ENCODE measurements at places on chromosomes 5 and 9.

GRCh38 chr5:140576776-140577201, 12.2 kb downstream of the SLC35A4 start:
- DNase-seq, result no peak

- DNase-seq, result no peak
These were observed 25.1 kb downstream of the RNF145 start for GRCh38 chr5:159184236-159184635.

GRCh38 chr5:178787889-178788288, 57.4 kb upstream of the ZNF354A start:
- DNase-seq, result no peak

DNA sequence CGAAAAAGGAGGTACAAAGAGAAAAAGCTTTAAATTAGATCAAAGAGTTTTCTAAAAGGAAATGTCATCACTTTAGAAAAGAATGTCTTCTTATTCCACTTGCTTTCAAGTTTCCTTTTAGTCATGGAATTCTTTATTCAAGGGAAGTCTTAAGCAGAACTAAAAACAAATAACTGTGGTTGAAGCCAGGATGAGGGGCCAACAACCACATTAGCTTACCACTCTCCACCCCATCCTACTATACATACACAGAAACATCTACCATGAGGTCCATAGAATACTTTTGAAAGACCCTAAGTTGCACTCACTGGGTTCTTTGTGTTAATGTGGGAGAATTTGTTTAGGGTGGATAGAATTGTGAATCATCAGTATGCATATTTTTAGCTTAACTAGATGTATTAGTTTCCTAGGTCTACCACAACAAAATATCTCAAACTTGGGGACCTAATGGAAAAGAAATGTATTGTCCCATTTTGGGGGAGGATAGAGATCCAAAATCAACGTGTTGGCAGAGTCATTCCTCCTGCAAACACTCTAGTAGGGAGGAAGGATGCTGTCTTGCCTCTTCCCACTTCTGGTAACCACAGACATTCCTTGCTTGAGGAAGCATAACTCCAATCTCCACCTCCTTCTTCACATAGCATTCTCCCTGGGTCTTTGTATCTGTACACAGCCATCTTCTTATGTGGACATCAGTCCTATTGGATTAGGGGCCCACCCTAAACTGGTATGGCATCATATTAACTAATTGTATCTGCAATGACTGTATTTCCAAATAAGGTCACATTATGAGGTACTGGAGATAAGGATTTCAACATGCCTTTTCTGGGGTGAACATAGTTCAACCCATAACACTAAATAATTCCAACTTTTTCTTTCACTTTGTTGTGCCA, 239.4 kb downstream of the LURAP1L start:
- DNase-seq, result no peak

GRCh38 chr9:131289301-131290035, at the start of gene PLPP7:
Gene PLPP7 (plus strand): TSS chr9:131289723. CDS start chr9:131289998, 275 bp downstream.
- DNase-seq, result no peak

DNA sequence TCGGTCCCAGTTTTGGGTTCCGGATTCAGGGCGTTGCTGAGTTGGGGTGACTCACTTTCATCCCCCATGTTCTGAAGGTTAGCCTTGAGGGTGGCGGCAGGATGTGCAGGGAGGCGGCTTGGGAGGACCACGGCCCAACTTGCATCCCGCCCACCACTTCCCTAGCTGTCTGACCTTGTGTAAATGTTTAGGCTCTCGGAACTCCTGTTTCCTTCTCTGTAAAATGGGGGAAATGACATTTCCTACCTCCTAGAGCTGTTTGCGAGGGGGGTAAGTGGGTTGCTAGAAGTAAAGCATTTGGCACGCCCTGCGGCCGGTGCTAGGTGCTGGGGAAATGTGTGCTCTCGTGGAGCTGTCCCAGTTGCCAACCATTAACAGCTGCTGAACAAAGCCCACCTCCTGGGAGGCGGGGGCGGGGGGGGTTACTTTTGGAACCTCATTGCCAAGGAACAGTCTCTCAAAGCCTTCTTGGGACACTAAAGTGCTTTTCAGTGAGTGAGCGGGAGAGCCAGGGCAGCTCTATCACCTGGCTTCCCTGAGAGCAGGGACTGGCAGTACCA, 27.5 kb downstream of the PTGES2 start:
- no peak for DNase-seq

DNA sequence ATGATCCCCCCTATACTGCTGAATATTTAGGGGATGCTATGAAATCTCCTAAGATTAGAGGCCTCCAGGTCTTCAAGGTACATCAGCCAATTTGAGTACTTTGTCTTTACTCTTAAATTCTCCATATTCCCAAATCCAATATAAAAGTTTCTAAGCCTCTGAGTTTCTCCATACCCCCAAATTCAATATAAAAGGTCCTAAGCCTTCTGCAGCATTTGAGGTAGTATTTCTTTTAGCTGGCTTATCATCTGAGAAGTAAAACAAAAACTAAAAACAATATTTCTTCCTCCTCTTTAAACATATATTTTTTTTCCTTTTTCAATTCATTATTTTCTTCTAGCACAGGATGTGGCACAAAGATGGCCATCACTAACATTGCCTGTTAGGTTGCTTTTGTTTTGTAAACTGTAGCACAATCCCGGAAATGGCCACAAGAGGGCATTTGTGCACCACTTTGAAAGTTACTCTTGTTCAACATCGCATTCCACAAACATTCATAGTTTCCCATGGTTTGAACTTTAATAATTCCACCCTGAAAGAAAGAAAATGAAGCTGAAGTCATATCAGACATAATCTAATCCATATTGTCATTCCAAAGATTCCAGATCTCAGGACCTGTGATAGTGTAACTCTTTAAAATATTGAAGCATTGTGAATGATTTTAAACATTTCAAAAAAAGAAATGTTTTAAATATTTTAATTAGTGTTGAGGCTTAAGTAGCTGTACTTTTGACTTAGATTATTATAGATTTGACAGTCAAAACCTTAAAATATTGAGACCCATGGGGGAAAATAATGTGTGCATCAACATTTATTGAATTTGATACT, 21.0 kb upstream of the SCGB3A2 start:
- DNase-seq, result peak; percentile 67

All from activated CD8-positive, alpha-beta memory T cell treated with anti-CD3 and anti-CD28 coated beads, Interleukin-2, amount 10 ng/mL, durations not matched to agents 7 days and 5 days (primary cell).